ENCODE measurements at places on chromosomes 13 and 19. TPM values are rescaled to one million over a fixed set of nuclear protein-coding genes. Genes with fewer than 3 reads are reported as not detected.

Gene TMEM255B
- polyA plus RNA-seq = 7.3 TPM

GRCh38 chr13:60335531-60335930 is 61.5 kb upstream of the TDRD3 start:
- DNase-seq = no peak

GRCh38 chr13:41678848-41679247 is 221.5 kb downstream of the RGCC start:
- DNase-seq = no peak

GRCh38 chr19:48975947-48976847 is 11.1 kb downstream of the FTL start:
- no peak for DNase-seq

DNA sequence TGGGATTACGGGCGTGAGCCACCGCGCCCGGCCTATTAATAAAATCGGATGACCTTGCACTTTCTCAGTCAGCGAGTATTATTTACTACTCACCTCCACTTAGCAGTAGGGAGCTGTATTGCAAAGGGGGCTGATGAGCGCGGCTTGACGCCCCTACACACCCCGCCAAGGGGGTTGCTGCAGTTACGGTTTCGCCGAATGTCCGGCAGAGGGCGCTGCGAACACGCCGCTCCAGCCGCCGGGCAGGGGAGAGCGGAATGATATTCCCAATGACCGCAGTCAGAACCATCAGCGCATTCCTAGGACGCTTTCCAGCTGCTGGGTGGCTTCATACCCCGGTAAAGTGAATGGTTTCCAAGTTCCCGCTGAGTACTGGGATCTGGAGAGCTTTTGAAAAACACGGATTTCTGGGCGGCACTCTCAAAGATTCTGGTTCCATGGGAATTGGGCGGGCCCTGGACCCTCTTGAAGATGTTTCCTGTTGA is 30.0 kb upstream of the TPT1 start:
- no peak for DNase-seq

Gene MISP3
- polyA plus RNA-seq = 7.4 TPM

DNA sequence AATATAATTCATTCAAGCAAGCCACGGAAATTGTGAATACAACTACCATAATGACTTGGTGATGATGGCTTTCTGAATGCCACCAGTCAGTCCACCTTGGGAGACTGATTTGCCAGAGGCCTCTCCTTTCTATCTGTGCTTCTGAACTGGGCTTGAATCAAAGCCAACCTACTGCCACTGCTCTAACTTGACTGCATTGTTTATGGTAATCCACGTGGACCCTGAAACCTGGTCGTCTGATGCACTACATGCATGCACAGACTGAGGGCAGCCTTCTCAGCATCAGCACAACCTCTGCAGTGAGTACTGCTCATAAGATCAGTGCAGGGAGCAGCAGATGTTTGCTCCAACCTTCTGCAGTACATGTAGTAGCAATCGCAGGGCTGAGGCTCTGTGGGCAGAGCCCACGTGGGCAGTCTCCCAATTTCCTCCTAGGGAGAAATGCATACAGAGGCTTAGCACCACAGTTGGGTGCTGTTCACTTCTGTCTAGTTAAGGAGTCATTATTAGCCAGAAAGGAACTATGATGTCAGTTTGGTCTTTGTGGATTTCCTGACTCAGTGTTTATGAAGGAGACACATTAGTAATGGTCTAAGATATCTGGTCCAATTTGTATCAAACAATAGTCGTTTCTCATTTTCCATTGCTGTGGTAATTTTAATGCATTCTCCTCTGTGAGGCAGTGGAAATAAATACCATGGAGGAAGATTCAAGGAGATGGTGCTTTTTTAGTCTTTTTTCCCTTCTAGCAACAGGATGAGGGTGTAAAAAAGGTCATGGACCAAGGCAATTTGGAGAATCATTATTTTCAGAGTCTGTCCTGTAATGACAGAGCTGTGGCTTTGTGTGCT is 82.5 kb downstream of the AKAP11 start:
- DNase-seq = no peak

- no peak for DNase-seq
These were observed 26.5 kb upstream of the ZNF536 start for GRCh38 chr19:30345686-30346085.

GRCh38 chr19:10752237-10752912 is 34.5 kb downstream of the DNM2 start:
- DNase-seq = no peak

DNA sequence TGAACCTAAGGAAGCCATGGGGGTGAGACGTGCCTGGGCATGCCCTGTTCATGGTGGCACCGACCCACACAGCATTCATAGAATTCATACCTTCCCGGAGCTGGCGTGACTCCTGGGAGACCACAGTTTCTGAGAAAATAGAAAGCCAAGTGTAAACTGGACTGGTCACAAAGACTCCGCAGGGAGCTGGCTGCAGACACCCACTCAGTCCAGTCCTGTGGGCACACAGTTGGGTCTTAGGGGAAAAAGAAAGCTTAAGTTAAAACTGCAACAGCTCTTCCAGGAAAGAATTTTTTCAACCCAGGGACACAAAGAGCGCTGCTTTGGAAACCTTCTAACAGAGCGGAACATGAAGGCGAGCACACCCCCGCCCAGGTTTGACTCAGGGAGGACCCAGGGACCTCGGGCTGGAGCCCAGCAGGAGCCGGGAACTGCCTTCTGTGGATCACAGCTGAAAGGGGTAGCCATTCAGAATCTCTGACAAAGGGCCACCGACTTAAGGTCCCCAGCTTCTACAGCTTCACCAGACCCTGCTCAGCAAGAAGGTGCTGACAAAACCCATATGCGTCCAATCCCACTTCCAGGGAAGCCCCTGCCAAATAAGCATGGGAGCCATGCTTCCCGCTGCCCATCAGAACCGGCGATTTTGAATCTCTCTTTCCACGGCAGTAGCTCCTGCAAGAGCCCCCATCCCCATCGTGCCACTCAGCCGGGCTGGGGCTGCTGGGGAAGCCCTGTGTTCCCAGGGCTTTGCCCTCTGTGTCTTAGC is 183.7 kb downstream of the COL4A1 start:
- DNase-seq = no peak

DNA sequence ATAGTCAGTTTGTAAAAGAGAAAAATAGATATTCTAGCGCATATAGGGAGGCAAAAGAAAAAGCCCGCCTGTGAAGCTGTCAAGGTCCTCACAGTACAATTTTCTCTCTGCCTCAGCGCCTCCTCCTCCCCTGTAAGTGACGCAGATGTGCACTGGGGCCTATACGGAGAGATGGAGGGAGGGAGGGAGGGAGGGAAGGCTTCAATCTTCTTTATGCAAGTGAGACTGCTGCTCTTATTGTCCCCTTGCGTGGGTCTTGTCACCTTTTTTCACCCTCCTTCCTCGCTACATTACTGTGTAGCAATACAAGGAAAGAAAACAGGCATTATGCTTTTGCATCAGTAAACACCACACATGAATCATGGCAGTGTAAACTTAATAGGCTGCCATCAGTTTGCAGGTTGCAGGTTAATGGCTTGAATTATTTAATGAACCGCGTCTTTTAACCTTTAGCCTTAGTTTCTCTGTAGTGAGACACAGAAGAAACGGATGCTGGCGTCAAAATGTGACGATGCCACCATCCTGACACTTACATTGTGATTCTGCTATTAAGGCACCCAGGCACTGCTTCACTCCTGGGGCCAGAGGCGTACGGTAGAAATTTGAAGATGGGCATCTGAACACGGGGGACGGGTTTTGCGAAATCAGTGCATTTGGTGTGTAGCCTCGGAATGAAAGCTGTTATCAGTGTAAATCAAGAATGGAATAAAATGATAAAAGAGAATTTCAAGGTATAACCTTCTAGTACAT is at the start of gene KLHL1:
TSS of gene KLHL1 (minus strand) at position 97 of the 750 bp plus-strand sequence. CDS start 753 bp downstream, outside the sequence.
- DNase-seq = peak; percentile 9

DNA sequence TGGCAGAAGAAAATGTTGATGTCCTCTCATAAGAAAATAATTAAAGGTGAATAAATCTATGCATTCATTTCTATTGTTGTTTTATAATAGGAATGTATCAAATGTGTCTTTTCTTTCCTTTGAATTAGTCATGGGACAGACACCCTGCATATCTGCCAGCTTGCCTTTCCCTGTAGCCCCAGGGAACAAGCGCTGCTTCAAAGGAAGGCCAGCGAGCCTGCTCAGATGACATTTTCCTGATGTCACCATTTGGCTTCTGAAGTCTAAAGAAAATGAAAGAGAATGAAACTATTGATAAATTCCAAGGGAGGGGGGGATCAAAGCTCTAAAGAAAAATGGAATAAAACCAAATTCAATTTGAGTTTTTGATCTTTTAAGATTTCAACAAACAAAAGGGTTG is 574.8 kb downstream of the IRS2 start:
- DNase-seq = no peak

Gene SCN1B
- polyA plus RNA-seq = 1.3 TPM

Gene SOX1
- polyA plus RNA-seq = not detected

Gene ZNF865
- 15.1 TPM for polyA plus RNA-seq

DNA sequence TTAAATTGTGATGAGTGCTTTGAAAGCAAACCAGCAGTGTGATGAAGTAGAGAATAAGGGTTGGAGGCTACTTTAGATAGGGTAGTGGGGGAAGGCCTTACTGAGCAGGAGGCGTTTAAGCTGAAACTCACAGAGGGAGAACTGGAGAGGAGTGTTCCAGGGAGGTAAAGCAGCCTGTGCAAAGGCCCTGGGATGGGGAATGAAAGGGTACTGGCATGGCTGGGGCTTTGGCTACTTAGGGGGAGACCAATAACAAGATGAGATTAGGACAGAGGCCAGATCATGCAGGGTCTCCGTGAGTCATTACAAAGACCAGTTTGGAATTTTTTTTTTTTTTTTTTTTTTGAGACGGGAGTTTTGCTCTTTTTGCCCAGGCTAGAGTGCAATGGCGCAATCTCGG is 1.1 kb downstream of the PPP5C start:
- no peak for DNase-seq

DNA sequence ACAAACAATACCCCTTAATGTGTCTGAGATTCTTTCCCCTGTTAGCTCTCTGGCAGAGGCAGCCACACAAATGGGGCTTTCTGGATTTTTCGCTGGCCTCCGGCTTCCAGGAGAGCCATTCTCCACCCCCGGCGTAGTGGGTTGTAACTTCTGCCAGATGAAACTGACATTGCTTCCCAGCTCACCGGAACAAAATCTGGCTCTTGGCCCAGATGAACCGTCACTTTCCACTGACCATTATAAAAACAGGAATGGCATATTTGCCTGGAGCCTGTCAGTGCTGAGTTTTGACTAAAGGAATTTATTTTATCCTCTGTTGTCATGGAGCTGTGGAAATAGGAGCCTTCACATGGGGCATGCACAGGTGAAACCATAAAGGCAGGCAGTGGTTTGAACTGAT is 120.6 kb upstream of the GPR12 start:
- DNase-seq = no peak

Gene CLEC11A
- 39.2 TPM for polyA plus RNA-seq

- DNase-seq = no peak
These were observed 3.5 kb downstream of the PEG3 start for GRCh38 chr19:56837004-56837403.

Gene PSG1
- not detected for polyA plus RNA-seq

DNA sequence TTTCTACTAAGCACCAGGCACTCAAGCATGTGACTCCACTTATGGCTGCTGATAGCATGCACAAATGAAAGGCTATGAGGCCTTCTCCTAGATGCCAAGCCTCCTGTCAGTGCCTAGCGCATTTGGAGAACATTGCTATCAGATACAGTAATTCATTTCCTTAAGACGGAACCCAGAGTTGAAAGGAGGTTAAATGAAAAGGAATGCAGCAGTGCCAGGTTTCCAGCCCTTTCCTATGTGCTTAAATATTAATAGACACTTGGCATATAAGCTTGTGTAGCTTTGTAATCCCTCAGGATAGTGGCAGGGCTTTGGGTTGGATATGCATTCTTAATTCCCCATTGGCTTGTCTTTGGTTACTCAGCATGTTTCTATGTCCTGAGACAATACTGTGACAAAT is 140.1 kb upstream of the FRY start:
- no peak for DNase-seq

DNA sequence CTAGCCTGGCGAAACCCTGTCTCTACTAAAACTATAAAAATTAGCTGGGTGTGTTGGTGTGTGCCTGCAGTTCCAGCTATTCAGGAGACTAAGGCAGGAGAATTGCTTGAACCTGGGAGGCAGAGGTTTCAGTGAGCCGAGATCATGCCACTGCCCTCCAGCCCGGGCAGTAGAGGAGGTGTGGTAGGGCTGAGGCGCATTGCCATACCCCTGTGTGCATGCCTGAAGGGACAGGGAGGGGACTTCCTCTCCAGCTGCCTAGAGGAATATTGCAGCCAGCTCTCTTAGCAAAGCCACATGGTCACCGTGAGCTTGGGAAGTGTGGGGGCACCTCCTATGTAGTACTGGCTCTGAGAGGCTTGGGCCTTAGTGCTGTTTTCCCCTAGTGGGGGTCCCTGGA is 29.2 kb upstream of the PEPD start:
- DNase-seq = no peak

- no peak for DNase-seq
These were observed 17.4 kb upstream of the NPAS1 start for GRCh38 chr19:47002106-47002766.

GRCh38 chr13:97848886-97849285 is 104.6 kb upstream of the IPO5 start:
- no peak for DNase-seq

GRCh38 chr13:22944378-22944777 is 236.4 kb upstream of the SGCG start:
- no peak for DNase-seq

- no peak for DNase-seq
These were observed 1203.5 kb upstream of the PRR20A start for GRCh38 chr13:55937180-55937579.

All from left renal cortex interstitium (tissue), 4 donors.